A549 treated with CORT108297 at 1 μM for 4 hours (cell line): ENCODE measurements at places on chromosomes 1 and 21. TPM values are rescaled to one million over a fixed set of nuclear protein-coding genes. Genes with fewer than 3 reads are reported as not detected.

ACTL8 gene
- 1.2 to 2.0 TPM (median 1.5 TPM) in 5 replicates for total RNA-seq

ERI3 gene
- 46.5 to 63.9 TPM (median 62.7 TPM) in 5 replicates for total RNA-seq

RNF223 gene
- total RNA-seq = 0.32 to 0.52 TPM (median 0.38 TPM) in 5 replicates

SAMD13 gene
- 0.22 to 0.65 TPM (median 0.40 TPM) in 5 replicates for total RNA-seq

MAB21L3 gene
- total RNA-seq = not detected in 5 replicates

COL8A2 gene
- 0.08 to 0.16 TPM (median 0.09 TPM) in 5 replicates for total RNA-seq

IKBKE gene
- total RNA-seq = 6.3 to 9.1 TPM (median 7.8 TPM) in 5 replicates

B3GALT5 gene
- total RNA-seq = 0.22 to 0.32 TPM (median 0.25 TPM) in 5 replicates

PEX11B gene
- 23.1 to 28.9 TPM (median 27.6 TPM) in 5 replicates for total RNA-seq

SPOCD1 gene
- total RNA-seq = 4.0 to 6.3 TPM (median 4.6 TPM) in 5 replicates

CA6 gene
- not detected in 5 replicates for total RNA-seq

ACOT11 gene
- total RNA-seq = 1.8 to 2.7 TPM (median 2.3 TPM) in 5 replicates

AHDC1 gene
- total RNA-seq = 13.7 to 21.3 TPM (median 18.2 TPM) in 5 replicates

PLCH2 gene
- 0.16 to 0.33 TPM (median 0.28 TPM) in 5 replicates for total RNA-seq

RUNX1 gene
- 7.7 to 10.6 TPM (median 10.1 TPM) in 5 replicates for total RNA-seq

COL24A1 gene
- 0.01 to 0.03 TPM (median 0.03 TPM) in 4 of 5 replicates, not detected in the other for total RNA-seq

ACTA1 gene
- total RNA-seq = 0.07 to 0.31 TPM (median 0.16 TPM) in 4 of 5 replicates, not detected in the other

HRNR gene
- total RNA-seq = not detected in 5 replicates

CRYBG2 gene
- 1.2 to 2.6 TPM (median 1.8 TPM) in 5 replicates for total RNA-seq

MNDA gene
- not detected in 5 replicates for total RNA-seq

TMEM82 gene
- total RNA-seq = not detected in 5 replicates

CAPN9 gene
- not detected in 5 replicates for total RNA-seq

NLRP3 gene
- total RNA-seq = not detected in 5 replicates

BTF3L4 gene
- 28.5 to 42.5 TPM (median 31.7 TPM) in 5 replicates for total RNA-seq

METTL18 gene
- 4.9 to 7.8 TPM (median 5.6 TPM) in 5 replicates for total RNA-seq

PRDM16 gene
- 0.05 to 0.32 TPM (median 0.14 TPM) in 5 replicates for total RNA-seq
